ENCODE measurements at places on chromosomes 5 and 9.

- DNase-seq, result no peak
These were observed 178.8 kb downstream of the NR3C1 start for GRCh38 chr5:143224672-143225071.

DNA sequence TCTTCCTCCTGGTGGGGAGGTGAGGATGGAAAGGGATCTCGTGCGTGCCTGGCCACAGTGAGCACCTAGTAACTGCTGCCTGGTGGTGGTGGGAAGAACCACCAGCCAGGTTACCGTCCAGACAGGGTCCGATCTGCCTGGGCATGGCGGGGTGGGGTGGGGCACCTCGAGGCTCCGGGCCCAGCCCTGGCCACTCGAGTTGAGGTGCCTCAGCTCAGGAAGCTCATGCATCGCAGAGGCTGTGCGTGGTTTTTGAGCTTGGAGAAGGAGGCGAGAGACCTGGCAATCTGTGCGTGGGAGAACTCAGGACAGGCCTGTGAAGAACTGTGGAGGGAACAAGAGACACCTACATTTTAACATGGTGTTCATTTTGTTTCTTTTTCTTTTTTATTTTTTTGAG, 31.0 kb upstream of the FIBCD1 start:
- DNase-seq, result no peak

DNA sequence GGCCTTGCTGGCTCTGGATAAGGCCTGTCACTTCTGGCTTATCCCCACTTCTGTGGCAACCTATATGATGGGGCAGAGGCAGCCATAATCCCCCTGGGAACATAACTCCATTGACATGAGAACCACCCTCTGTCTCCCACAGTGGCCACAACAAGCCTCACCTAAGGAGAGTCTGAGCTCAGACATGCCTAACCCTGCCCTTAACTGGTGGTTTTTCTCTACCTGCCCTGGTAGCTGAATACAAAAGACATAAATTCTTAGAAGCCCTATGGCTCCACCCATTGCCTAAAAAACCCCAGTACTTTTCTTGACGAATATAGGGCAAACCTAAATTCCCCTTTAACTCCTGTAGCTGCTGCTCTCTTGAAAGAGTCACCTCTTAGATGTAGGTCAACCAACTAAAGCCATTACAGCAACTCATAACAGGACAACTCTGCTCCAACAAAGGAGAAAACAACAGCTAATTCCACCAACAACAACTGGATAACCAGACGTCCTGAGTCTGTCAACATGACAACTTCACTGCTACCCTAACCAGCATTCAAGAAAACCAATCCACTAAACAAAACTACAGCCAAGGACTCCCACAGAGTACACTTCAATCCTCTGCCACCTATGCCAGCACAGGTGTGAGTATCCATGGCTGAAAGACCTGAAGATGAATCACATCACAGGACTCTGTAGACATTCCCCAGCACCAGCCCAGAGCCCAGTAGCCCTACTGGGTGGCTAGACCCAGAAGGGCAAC, 427.7 kb downstream of the PRELID2 start:
- DNase-seq, result no peak

- DNase-seq, result no peak
These were observed 454.1 kb downstream of the EFNA5 start for GRCh38 chr5:107216587-107216986.

DNA sequence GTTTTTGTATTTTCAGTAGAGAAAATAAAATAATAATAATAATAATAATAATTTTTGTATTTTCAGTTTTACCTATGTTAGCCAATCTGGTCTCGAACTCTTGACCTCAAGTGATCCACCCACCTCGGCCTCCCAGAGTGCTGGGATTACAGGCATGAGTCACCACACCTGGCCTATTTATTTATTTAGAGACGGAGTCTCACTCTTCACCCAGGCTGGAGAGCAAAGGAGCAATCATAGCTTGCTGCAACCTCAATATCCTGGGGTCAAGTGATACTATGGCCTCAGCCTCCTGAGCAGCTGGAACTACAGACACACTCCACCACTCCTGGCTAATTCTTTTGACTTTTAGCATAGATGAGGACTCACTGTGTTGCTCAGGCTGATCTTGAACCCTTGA, 167.5 kb downstream of the TLE1 start:
- DNase-seq, result no peak

DNA sequence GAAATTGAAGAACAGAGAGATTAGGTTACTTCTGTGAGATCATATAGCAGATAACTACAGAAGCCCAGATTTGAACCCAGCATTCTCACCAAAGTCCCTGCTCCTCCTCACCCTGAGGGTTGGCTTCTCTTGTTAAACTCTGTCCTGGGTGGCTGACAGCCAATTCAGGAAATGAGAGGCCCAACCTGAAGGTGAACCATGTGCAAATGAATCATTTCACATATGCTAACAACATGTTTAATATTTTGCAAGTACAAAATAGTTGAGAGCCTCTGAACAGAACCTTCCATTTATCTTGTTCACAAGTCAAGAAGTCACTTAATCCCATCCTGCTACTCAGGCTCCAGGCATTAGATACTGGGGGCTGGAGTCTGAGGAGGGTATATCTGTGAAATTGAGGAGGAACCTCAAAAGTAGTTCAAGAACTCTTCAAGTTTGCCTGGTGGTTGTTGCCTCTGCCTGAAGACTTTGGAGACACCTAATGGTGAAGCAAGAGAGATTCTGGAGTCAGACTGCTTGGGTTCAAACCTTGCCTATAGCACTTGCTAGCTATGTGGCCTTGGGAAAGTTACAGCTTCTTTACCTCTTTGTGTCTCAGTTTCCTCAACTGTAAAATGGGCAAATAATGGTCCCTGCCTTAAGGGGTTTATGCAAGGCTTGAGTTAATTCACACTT, 564.0 kb downstream of the PSAT1 start:
- DNase-seq, result no peak

GRCh38 chr5:150320044-150320613, 17.4 kb upstream of the ARSI start:
- DNase-seq, result no peak

DNA sequence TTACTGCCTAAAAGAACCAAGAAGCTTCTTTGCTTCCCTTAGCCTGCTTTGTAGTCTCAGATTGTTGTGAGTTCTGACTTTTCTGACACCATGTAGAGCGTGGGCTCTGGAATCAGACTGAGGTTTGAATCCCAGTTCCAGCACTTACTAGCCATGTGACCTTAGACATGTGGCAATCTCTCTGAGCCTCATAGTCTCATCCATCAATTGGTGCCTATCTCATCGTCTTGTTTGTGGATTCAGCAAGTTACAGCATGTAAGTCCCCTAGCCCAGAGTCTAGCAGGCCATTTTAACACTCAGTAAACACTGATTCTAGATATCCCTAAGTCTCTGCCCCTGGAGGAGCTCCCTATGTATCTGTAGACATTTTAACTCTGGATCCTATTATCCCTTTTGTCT, 94.7 kb downstream of the ANGPTL2 start:
- DNase-seq, result no peak

DNA sequence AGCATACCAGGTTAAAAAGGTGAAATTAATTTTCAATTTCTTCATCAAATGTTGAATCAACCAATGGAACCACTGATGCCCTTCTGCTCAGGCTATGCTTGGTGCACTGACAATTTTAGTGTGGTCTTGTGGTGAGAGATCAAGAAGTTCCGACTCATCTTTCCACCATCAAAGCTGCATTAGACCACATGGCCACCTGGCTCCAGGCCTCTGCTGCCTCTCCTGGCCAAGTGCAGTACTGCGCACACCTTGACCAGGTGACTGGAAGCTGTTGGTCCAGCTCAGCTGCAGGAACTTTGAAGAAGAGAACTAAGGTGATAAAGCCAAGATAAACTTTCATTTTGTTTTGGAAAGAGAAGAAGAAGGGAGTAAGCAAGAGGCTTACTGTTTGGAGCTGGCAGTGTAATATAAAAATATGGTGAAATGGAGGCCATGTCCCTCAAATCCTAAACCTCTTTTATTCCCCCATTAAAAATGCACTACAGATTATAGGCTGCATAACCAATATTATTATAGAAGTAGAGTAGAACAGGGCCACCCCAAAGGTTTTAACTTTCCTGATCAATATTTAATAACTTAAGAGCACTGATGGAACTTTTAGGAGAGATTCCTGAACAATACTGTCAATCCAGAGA, 315.5 kb upstream of the C9orf72 start:
- peak; percentile 1 for DNase-seq

DNA sequence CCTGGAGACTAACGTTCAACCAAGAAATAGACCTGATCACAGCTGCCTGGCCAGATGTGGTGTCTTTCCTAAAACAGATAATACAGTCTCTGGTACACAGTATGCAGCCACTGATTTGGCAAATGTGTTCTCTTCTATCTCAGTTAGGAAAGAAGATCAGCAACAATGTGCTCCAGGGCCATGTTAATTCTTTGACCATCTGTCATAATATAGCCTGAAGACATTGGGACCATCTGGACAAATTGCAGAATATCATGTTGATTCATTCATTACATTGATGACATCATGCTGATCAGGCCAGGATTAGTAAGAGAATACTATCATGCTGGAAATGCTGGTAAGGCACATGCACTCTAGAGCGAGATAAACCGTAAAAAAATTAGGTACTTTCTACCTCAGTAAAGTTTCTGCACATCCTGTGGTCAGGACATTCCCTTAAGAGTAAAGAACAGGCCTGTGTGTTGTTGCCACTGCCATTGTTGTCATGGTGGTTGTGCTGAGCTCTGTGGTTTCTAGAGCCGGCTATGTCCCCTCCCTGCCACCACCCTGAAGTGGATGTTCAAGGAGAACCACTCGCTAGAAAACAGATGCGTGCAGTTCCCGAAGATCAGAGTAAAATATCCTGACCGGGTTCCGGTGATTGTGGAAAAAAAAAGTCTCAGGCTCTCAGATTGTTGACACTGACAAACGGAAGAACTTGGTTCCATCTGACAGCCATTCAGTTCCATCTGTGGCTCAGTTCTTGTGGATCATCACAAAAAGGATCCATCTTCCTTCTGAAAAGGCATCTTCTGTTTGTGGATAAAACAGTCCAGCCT, 6.4 kb upstream of the JMY start:
- DNase-seq, result peak; percentile 54

GRCh38 chr9:99253772-99254431, 31.8 kb downstream of the SEC61B start:
- peak; percentile 47 for DNase-seq

GRCh38 chr5:67679184-67679841, 482.7 kb upstream of the CD180 start:
- DNase-seq, result no peak

DNA sequence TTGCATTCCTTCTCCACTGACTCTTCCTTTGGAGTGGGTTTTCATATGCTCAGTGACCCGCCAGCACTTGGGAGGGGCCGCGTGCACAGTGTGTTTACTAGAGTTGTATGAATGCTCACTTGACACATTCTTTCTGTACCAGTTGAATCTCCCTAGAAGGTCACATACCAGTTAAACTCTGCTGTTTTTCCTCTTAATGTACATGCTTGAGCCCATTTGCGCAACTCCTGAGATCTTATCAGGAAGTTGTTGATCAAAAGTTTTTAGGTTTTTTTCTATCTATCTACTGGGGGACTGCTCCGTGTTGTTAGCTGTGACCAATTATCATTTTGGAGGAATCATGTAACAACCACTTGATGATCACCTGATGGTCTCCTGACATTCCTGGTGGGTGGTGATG, 392.7 kb downstream of the CDH9 start:
- no peak for DNase-seq

DNA sequence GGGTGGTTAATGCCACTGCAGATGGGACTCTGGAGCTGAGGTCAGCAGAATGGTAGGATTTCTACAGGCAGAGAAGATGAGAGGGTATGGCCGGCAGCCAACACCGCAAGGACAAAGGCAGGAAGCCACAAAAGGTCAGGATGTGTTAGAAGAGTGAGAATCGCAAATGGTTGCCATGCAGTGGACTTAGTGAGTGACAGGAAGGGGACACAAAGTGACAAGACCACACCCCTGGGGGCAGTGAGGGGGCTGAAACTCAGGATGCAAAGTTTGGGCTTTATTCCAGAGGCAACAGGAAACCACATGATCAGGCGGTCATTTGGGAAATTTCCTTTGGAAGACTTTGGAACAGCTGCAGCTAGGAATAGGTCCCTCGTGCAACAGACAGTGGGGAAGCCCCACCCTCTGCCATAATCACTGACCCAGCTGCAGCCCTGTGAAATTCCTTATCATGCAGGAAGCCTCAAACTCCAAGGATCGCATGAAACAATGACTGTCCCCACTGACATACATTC, 14.2 kb upstream of the CCDC180 start:
- DNase-seq, result no peak

DNA sequence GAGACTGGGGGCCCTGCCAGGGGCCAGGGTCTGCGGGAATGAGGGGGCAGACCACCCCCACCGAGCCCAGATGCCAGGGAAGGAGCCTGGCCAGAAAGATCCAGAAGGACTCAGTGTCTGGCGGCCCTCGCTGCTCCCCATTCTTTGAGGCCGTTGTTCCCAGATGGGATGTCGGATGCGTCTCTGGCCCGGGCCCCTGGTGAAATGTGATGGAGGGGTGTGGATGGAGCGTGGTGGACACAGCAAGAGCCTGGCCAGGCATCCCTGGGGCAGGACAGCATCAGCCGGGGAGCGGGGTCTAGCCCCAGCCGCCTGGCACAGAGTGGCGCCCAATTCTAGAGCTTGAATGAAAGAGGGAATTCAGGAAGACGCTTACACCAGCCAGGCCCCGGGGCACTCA, 46.2 kb upstream of the NKD2 start:
- no peak for DNase-seq

DNA sequence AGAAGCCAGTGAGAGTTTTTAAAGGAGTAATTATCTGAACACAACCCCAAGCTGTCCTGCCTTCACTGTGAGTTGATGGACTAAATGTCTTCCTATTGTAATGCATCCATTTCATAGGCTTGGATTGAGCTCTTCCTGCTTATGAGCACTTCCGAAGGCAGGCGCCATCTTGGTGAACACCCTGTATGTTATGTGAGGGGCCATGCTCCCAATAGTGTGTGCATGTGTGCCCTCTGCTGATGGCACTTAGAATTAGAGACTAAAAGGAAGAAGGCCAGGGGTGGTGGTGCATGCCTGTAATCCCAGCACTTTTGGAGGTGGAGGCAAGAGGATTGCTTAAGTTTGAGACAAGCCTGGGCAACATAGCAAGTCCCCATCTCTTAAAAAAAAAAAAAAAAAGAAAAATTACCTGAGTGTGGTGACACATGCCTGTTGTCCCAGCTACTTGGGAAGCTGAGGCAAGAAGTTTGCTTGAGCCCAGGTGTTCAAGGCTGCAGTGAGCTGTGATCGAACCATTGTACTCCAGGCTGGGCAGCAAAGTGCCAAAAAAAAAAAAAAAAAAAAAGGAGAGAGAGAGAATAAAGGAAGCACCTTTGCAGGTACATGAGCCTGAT, 65.0 kb downstream of the C9orf152 start:
- DNase-seq, result no peak

DNA sequence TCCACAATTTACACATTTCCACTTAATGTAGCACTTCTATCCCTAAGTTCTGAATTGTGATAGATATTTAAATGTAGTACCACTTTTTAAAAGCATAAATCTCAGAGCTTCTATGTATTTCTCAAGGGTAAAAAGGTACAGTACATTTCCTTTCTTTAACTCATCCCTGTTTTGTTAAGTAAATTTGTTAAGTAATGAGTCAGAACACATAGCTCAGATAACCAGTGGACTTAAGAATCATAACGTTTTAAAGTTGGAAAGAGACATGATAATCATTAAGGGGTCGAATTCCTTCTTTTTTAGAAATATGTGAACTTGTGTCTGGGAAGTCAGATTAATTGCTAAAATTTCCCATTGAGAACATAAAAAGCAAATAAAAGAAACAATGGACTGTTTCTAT, 810.2 kb upstream of the NUDT12 start:
- DNase-seq, result no peak

- DNase-seq, result no peak
These were observed 73.9 kb downstream of the SH3PXD2B start for GRCh38 chr5:172380301-172380986.

- no peak for DNase-seq
These were observed 198.5 kb upstream of the PANK3 start for GRCh38 chr5:168777651-168778050.

All from CD4-positive, alpha-beta T cell treated with Interleukin-10 for 1 hour (primary cell).